CD4-positive, alpha-beta T cell treated with Interferon alpha-2 for 1 hour (primary cell): ENCODE measurements at places on chromosomes 5 and 9.

- no peak for DNase-seq
These were observed 38.7 kb downstream of the CXXC5 start for GRCh38 chr5:139686706-139687441.

- DNase-seq: no peak
These were observed 4.7 kb downstream of the MAN2A1 start for GRCh38 chr5:109694451-109694891.

DNA sequence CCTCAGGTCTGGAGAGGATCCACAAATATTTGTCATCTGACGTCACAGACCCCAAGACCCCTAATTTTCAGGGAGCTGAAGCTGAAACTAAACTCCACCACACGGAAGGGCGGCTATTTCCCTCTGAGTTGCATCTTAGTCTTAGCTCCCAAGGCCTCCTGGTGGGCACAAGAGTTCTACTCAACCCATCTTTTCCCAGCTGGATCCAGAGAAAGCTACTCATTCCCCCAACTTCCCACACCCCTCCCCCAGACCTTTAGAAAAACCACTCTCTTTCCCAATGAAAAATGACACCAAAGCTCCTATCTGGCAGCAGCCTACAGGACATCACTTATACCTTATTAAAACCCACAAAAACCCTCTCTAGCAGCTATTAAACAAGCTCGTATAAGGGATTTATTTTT, 67.1 kb upstream of the SLC1A1 start:
- no peak for DNase-seq

DNA sequence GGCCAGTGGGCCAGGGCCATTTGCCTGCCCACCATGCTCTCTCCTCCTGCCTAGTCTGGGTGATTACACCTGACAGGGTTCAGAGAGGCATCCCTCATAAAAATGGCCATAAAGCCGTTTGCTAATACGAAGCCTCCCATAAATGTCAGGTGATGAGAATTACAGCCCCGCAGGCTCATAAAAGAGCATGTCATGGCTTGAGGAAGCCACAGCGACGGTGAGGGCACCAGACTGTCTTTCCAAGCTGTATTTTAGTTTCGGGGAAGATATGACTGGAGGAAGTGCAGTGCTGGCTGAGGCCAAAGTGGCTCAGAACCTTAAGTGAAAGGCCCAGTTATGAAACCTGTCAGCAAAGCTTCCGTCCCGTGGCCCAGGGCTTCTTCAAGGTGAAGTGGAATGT, 18.5 kb upstream of the TCERG1 start:
- DNase-seq: no peak

DNA sequence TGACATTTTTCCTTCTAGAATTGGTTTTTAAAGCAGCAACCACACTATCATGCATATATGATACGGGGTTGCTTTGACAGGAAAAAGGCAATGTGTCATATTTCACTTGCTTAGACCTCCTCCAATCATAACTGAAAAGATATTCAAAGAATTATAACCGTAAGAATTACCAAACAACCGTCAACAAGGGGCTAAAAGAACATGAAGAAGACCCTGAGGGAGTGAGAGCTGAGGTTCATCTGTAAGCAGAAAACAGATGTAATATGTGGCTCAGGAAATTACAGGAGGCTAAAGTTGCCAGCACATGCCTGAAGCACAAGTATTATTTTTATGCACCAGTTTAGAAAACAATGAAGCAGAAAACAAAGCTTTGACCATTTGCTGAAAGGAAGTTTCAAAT, 78.9 kb downstream of the APBA1 start:
- no peak for DNase-seq

DNA sequence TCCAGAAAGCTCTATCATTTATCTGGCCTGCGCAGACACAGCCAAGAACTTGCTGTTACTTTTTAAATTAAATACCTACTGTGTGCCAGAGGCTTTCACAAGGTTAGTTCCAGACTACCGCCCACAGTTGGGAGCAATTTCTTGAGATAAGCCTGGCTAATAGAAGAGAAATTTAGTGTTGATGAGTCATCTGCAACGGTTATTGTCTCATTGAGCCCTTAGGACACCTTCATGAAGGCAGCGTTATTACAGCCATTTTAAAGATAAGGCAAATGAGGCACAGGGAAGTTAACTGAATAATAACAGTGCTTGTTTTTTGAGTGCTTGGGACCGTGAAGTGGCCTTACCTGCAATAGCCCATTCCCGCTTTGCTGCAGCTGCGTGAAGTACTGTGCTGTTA, 292.9 kb upstream of the MSX2 start:
- DNase-seq: no peak

- no peak for DNase-seq
These were observed 42.5 kb upstream of the RASGRF2 start for GRCh38 chr5:80917631-80918030.

DNA sequence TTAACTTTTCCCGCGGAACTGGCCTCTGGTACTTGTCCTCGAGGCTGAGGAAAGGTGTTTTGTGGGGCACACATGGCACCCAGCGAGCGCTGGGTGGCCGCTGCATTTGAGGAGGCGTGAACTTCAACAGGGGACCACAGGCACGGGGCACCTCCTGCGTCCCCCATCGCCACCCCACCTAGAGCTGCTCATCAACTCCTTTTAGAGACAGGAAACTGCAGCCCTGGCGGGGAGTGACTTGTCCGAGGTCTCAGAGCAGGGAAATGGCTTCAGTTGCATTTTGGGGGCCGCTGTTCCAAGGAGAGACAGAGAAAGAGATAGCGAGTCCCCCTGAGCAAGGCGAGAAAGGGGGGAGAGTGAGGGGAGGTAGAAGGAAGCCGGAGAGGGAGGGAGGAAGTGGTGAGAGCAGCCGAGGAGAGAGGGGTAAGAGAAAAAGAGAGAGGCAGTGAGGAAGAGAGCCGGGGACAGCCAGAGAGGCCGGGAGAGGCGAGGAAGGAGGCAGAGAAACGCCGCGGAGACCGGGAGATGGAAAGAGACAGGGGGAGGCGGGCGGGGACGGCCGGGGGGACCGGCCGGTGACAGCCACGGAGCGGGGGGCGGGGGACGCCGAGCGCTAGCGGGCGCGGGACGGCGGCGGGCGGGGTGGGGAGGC, 12.5 kb upstream of the LHX2 start:
- DNase-seq: no peak

DNA sequence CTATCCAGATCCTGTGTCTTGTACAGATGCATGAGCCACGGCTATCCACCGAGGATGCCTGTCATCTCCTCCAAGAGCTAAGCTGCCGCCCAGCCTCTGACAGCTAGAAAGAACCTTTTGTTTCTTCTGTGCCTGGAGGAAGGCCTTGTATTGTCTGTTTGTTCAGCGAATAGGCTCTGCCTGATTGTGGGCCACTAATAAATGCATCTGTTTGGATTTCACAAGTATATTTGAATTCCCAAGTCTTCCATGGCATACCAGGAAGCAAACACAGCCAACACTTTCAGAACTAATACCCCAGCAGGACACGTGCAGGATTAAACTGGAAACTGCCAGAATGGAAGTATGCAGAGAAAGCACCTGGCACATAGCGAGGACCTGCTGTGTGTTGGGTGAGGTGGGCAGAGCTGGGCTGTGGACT, 92.7 kb upstream of the NEURL1B start:
- DNase-seq: no peak

DNA sequence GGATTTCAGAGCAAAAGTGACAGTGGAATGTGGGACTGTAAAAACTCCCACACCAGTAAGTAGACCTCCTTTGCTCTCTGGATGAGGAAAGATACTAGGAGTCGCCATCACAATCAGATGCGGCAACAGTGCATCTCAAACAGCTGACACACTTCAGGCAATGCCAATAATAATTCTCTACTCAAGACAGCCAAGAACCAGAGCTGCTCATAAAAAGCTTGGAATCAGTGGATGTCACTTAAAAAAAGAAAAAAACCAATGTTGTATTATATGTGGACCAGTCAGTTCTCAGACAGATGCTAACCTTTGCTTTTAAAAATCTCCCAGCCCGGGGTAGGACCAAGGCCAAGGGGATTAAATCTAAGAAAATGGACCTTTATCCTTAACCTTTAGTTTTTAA, 185.0 kb downstream of the GNA14 start:
- DNase-seq: no peak

DNA sequence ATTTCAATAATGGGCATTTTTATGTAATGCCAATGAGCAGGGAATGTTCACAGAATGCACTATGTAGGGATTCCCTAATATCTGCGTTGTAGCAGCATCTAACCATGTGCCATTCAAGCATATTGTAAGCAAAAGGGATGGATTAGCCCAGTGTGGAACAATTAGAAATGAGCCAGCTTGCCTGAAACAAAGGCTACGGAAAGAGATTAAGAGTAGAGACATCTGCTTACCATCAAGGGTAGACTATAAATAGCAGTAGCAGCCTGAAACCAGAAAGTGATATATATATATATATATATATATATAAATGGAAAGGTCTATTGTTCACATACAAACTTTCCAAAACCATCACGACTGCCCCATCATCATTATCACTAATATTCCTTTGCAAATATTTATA, 31.9 kb upstream of the CEP120 start:
- no peak for DNase-seq
